ENCODE measurements at places on chromosomes 7 and 10.

- DNase-seq, result no peak
These were observed 115.0 kb downstream of the WDR37 start for GRCh38 chr10:1171182-1171581.

DNA sequence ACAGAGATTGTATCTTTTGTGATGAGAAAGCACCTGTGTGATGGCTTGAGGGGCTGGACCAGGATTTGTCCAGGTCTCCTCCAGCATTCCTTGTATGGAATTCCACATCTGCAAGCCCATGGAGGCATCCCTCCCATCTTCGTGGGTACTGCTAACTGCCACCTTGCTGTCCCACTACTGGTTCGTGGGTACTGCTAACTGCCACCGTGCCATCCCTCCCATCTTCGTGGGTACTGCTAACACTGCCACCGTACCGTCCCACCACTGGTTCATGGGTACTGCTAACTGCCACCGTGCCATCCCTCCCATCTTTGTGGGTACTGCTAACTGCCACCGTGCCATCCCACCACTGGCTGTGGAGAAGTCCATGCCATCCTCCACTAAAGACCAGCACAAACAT lies 111.7 kb downstream of the LARP4B start:
- DNase-seq, result no peak

DNA sequence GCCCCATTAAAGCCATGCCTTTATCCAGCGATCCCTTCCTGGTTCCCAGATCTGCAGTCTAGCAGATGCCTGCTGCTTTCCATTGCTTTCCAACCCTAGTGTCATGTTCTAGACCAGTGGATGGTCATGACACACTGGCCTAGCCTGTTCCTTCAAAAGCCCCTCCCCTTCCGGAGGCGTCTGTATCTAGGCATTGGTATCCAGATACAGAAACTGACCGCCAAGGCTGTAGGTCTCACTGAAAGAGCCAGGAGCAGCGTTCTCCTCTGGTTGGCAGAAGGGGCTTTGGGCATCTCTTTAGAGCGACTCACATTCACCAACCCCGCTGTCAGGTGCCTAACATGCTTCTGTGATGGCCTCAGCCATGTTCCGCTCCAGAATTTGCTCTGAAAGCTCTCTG lies 22.6 kb downstream of the JCAD start:
- no peak for DNase-seq

DNA sequence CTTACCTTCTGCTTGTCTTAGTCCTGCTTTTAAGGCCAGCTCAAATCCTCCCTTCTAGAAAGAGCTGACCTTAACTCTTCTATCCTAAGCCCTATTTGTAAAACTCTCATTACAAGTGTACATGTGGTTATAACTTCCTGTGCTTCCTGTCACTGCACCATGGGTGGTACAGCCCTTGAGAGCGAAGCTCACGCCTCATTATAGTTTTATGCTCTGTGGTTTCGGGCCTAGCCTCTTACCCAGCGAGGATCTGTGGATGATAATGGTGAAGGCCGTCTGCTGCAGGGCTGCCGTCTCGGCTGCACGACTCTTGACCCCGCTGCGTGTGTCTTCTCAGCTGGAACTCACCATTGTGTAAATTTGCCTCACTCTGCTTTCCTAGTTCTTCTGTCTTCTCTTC lies 74.6 kb downstream of the CUL1 start:
- DNase-seq, result peak; percentile 10

DNA sequence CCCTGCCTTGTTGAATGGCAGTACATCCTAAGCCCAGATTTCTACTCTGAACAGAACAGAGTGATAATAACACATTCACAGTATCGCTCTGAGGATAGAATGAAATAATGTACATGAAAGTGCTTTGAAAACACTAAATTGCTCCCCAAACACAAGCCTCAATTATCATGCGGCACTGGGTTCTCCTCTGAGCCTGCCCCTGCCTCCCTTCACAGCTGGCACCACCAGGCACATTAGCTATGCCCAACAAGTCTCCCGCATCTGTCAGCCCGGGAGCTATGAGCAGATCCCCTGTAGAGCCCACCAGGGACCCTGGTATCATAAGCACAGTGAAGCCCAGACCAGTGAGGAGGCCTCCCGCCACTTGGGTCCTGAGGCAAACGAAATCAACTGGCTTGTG lies 405.5 kb downstream of the GRID1 start:
- no peak for DNase-seq

GRCh38 chr10:113056441-113057021 lies 106.5 kb downstream of the TCF7L2 start:
- DNase-seq, result peak; percentile 97

GRCh38 chr10:34726862-34727261 lies 88.2 kb downstream of the PARD3 start:
- DNase-seq, result no peak

DNA sequence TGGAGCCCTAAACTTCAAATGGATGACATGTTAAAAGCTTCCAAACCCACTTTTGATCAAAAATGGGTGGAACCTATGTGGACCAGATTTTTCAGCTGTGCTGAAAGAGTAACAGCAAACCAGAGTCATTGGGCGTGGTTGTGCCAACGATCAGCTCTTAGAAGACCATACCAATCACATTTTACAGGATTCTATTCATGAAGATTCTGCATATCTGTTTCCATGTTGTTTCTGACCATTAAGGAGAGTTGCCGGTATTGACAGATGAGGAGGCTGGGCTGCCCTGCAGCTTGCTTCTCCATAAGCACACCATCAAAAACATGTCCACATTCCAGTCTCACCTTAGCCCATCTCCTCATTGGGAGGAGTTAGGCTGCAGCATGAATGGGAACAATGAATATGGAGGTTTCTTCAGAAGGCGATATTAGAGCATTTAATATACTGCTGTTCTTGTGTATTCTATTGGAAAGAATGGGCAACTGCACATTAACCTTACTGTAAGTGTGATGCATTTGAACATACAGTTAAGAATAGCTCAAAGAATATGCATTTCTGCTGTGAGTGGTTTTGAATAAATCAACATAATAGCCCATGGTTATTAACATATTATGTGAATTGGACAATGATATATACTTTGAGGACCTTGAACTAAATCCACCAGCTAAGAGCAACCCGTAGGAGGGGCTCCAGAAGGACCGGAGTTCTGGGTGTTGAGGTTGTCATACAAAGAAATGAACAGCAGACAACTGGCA lies 116.7 kb downstream of the TCF7L2 start:
- no peak for DNase-seq

DNA sequence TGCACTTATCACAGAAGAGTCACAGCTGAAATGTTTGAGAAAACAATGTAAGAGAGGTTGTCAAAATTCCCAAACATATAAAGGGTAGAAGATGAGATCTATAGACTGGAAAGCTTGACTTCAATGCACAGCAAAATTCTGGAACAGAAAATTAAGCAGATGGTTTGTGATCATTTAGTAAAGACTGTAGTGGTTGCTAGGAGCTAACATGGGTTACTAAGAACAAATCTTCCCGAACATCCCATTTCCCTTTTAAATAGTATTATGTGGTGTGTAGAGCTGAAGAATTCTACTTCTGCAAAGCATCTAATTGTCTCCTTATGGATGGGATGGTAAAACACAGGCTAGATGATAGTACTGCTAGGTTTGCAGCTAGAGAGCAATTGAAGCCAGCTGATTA lies 312.3 kb downstream of the CAMK1D start:
- no peak for DNase-seq

All from fibroblast of skin of abdomen (primary cell).